Bronchial epithelial cell (primary cell): ENCODE measurements at places on chromosomes 6 and 20. TPM values are rescaled to one million over a fixed set of nuclear protein-coding genes. Genes with fewer than 3 reads are reported as not detected.

The CALHM5 gene
- total RNA-seq: under 0.01 TPM in 1 of 2 replicates, not detected in the other

The RIPOR3 gene
- under 0.01 and 0.53 TPM in 2 replicates for total RNA-seq

The FAM184A gene
- under 0.01 and 0.26 TPM in 2 replicates for total RNA-seq

The PACSIN1 gene
- total RNA-seq: not detected in 2 replicates

The ID4 gene
- total RNA-seq: 1.6 and 2.8 TPM in 2 replicates

The IL17F gene
- total RNA-seq: not detected in 2 replicates

The SOX18 gene
- total RNA-seq: not detected in 2 replicates

The CDH4 gene
- total RNA-seq: 5.4 and 12.1 TPM in 2 replicates

The HS3ST5 gene
- not detected in 2 replicates for total RNA-seq

The NRSN1 gene
- total RNA-seq: not detected in 2 replicates

The PPP1R3G gene
- 1.8 and 1.9 TPM in 2 replicates for total RNA-seq

The KCNK16 gene
- not detected in 2 replicates for total RNA-seq

The ZC2HC1B gene
- not detected in 2 replicates for total RNA-seq

The MYLK4 gene
- 0.13 and 0.26 TPM in 2 replicates for total RNA-seq

The C20orf144 gene
- 0.13 TPM in 1 of 2 replicates, not detected in the other for total RNA-seq

The TCF21 gene
- total RNA-seq: 0.26 TPM in 1 of 2 replicates, not detected in the other

The PBOV1 gene
- not detected in 2 replicates for total RNA-seq

The TRAPPC3L gene
- total RNA-seq: not detected in 2 replicates

The AMD1 gene
- total RNA-seq: 170 and 171 TPM in 2 replicates

The ETV7 gene
- total RNA-seq: 0.13 TPM in 1 of 2 replicates, not detected in the other

The FOXS1 gene
- not detected in 2 replicates for total RNA-seq

The OOEP gene
- not detected in 2 replicates for total RNA-seq

The PKHD1 gene
- not detected in 2 replicates for total RNA-seq

The ARHGAP18 gene
- total RNA-seq: 3.1 and 4.5 TPM in 2 replicates

The BMP2 gene
- 6.1 and 9.0 TPM in 2 replicates for total RNA-seq
